ENCODE measurements at places on chromosomes 6 and 20.

GRCh38 chr6:134394905-134395304 is 77.0 kb upstream of the SGK1 start:
- DNase-seq: no peak

DNA sequence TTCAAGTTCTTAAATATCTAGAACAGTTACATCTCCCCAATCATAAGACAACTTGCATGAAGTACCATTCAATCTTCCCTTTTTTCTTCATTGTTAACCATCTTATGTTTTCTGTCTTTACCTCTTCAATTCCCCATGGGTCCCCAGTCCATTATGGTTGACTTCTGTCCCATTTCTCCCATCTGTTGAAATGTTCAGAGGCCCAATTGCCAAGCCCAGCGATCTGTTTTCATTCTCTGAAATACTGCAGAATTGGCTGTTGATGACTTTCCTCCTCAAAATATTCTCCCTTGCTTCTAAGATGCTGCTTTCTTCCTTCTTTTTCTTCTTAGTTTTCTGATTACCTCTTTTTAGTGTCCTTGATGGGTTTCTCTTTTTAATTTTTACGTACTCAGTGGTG is 26.0 kb downstream of the DSTN start:
- no peak for DNase-seq

- DNase-seq: no peak
These were observed 57.4 kb downstream of the ASXL1 start for GRCh38 chr20:32415494-32415893.

DNA sequence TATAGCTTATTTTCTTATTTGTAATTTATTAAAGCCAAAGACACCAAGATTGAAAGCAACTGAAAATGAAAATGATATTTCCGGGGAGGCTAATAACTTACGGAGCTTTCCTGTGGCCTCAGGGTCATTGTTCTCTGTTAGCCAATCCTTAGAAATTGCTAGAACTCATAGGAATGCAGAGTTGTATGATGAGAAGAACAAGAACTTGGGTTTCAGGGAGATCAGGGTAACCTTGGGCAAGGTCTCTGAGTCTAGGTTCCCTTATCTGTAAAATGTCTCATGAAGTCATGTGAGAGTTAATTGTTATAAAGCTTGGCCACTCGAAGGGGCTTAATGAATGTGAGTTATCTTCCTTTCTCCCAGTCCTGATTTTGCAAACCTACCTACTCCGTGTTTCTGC is 20.1 kb upstream of the SERINC3 start:
- no peak for DNase-seq

DNA sequence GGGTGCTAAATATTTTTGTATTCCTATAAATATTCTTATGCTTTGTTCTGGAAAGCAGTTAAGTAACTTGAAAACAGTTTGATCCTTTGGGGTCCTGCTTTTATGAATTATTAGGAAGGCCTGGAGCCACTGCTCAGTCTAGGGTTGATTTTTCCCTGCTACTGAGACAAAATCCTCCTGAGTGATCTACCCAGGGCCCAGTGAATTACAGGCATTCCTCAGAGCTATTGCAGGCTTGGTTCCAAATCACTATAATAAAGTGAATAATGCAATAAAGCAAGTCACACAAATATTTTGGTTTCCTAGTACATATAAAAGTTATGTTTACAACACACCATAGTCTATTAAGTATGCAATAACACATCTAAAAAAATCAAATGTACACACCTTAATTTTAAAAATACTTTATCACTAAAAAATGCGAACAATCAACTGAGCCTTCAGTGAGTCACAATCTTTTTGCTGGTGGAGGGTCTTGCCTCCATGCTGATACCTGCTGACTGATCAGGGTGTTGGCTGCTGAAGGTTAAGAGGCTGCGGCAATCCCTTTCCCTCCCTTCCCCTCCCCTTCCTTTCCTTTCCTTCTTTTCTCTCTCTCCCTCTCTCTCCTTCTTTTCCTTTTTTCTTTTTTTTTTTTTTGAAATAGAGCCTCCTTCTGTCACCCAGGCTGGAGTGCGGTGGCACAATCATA is 43.0 kb downstream of the DNAAF9 start:
- DNase-seq: no peak

DNA sequence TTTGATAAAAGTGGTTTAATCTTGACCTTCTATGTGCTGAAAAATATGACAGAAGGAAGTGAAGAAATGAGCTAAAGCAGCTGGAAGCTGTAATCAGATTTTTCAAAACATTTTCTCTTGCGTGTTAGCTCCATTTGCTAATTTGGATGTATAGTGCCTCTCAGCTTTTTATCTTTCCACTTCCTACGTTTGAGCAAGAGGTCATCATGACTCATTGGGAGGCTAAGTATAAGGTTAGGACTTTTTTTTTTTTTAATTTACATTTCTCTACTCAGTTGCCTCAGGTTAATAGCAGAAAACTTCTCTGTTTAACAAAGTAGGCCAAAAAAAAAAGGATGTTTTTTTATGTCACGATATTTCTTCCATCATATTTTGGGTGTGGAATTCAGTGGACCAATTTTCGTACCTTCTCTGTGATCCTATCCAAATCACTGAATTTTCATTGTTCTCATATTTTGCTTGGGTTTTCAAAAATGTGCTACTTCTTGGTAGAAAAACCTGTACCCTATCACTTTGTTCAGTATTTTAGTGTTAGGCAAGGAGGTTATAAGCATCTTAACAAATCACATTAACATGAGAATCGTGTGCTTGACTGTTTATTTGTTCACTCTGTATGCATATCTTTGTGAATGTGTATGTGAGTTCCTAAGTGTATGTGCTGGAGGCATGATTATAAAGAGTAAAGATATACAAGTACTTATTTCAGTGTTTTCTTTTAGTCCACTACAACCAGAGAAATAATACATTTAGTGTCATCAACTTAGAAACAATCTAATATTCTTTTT is 1028.3 kb upstream of the EYS start:
- no peak for DNase-seq

DNA sequence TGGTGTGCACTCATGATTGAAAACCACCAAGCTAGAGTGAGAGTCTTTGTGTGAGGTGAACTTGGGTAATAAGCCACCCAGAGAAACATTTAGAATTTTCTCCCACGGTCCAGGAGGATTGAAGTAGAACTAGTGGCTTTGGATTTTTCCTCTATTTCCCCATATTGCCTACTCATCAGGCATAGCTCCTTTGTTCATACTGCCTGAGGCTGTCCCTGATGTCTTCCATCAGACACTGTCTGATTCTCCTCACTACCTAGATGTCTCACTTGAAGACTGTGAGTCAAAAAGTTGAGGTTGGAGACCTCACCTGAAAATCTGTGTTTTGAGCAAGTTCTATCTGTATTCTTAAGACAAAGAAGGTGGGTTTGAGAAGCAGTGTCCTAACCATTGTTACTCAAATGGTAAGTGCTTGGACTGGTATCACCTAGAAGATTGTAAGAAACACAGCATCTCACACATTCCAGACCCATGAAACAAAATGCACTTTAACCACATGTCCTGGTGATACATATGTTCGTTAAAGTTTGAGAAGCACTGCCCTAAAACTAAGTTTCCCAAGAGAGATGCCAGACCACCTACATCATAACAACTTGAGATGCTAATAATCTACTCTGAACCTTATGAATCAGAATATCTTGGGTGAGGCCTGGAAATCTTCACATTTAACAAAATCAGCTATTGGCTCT is 523.4 kb upstream of the BTBD3 start:
- no peak for DNase-seq

GRCh38 chr6:32774426-32774825 is 11.1 kb upstream of the HLA-DQB2 start:
- DNase-seq: no peak

DNA sequence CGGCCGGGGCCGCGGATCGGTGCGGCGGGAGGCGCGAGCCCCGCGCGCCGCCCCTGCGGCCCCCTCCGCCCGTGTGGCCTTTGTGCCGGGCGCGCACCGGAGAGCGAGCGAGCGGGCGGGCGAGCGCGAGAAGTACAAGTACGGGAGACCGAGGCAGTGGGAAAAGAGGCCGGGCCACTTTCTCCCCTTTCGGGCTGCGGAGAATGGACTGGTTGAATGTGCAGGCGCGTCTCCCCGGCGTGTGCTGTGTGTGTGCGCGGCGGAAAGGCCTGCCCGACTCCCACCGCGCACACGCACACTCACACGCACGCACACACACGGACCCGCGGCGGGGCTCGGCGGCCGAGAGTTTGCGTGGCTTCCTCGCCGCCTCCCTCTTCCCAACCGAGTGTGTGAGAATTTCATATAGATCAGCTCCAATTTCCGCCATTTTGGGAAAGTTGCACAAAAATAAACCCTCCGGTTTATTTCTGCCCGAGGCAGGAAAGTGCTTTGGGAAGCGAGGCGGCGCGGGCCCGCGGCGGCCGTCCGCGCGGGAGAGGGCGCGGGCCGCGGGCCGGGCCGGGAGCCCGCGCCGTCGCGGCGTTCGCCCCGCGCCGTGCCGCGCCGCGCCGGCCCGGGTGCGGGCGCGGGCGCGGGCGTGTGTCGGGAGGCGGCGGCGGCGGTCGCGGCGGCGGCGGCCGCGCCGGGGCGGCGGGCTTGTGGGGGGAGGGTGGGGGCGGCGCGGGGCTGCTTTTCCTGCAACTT is 1.1 kb downstream of the L3MBTL3 start:
- peak; percentile 14 for DNase-seq

- no peak for DNase-seq
These were observed 724.5 kb upstream of the FLRT3 start for GRCh38 chr20:15061955-15062354.

- no peak for DNase-seq
These were observed 144.5 kb downstream of the LPA start for GRCh38 chr6:160519603-160520042.

- DNase-seq: no peak
These were observed 1654.1 kb downstream of the GRIK2 start for GRCh38 chr6:103047567-103047966.
